ENCODE measurements at places on chromosomes 2 and 18.

- DNase-seq = no peak
Observed at GRCh38 chr2:43642363-43642762, 5.3 kb downstream of the PLEKHH2 start.

GRCh38 chr18:9804517-9805104, 81.2 kb upstream of the TXNDC2 start:
- DNase-seq = no peak

DNA sequence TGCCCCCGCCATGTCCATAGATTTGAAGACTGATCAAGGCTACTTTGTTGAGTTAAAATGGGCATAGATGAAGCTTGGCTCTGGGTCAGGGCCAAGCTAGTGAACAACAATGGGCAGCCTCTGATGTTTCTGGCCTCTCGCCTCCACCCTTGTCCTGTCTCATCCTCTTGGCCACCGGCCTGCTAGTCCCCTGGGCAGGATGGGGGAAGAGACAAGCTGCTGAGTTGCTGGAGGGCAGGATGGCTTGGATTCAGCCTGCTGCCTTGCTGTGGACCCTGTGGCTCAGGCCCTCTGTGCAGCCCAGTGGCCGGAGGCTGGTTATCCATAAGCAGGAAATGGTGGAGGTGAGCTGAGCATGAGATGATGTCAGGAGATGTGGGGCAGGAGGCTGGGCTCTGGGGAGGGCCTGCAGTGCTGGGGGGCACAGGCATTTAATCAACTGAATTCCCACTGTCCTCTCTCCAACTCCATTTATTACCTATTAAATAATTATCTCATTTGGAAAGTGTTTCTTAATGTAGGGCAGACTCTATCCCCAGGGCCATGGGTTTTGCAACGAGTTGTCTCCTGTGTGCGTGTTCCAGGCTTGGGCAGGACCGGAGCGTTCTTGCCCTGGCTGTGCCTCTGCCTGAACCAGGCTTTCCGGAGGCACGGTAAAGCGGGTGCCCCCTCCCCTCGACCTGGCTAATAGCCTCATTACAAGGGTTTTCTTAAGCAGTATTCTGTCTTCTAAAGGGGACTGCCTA, 122.9 kb downstream of the GLI2 start:
- peak; percentile 92 for DNase-seq

- peak; percentile 21 for DNase-seq
Observed at GRCh38 chr2:159939946-159940345, 122.5 kb downstream of the PLA2R1 start.

DNA sequence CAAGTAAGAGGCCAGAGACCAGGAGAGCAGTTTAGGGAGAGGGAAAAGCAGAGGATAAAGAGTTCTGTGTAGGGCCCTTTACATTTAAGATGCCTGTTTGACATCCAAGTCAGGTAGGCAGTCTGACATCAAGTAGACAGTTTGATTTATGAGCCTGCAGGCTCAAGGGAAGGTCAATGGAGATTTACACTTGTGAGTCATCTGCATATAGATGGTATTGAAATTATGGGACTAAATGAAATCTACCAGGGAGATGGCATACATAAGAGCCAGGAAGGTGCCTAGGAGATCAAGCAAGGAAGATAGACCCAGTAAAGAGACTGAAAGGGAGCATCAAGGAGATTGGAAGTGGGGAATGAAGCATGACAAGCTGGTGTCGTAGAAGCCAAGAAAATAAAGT, 212.4 kb upstream of the PKDCC start:
- DNase-seq = no peak

GRCh38 chr18:4605212-4605611, 150.1 kb upstream of the DLGAP1 start:
- DNase-seq = no peak

DNA sequence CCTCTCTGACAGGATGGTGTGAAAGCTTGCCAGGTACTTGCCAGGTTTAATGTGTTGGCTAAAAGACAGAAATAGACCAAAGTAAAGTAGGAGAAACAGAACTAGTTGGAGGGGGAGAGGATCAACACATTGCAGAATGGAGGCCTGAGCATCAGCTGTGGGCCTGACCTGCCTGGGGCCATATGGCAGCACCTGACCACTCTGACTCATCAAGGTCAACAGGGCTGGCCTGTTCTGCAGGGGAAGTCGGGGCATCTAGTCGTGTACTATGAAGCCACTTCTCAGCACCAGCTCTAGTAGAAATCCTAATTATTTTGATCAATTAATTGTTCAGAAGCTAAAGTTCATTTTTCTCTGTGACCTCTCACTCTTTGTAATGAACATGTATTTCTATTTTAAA, 35.8 kb upstream of the NOSTRIN start:
- no peak for DNase-seq

DNA sequence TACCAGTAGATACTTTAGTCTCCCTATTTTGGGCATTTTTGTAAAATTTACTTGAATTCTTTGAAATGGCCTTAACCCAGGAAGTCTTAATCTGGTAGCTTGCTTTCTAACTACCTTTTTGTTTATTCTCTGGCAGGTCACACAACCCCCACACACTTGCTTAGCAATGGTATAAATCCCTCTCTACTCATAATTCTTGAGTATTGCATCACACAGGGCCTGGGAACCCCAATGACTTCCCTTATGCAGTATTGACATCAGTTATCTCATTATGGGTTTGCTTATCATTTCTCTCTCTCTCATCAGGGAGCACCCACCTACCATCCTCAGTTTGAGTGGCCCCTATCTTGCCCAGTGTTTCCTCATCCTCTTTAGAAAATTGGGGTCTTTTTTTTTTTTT, 207.1 kb downstream of the KCNS3 start:
- DNase-seq = no peak

DNA sequence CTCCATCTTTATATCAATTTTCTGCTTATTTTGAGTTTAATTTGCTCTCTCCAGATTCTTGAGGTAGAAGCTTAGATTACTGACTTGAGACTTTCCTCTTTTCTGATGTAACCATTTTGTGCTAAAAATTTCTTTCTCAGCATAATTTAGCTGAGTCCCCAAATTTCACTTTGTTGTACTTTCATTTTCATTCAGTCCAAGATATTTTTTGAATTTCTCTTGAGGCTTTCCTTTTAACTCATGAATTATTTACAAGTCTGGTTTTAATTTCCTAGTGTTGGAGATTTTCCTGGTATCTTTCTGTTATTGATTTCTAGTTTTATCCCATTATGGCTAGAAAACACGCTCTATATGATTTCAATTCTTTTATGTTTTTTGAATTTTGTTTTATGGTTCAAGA, 144.7 kb upstream of the PGAP1 start:
- no peak for DNase-seq

DNA sequence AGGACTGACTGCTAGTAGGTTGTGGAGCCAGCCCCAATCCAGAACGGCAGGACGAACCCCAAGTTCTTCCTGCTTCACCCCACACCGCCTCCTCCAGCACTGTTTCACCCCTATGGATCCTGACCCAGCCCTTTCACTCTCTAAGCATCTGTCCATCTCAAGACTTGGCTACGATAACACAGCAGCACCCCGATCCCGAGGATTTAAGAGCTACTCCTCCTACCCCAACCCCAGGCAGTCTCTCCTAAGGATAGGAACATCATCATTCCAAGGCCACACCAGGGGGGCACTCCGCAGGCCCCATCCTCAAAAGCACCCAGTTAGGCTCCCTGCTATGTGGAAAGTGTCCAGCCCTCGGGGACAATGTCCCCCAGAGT, 645 bp downstream of the KCTD18 start:
- peak; percentile 55 for DNase-seq

GRCh38 chr2:239192975-239193374, 207.8 kb downstream of the HDAC4 start:
- DNase-seq = peak; percentile 49

GRCh38 chr2:19347619-19348562, 10.5 kb downstream of the OSR1 start:
- DNase-seq = peak; percentile 100

GRCh38 chr2:196988639-196989038, 62.1 kb upstream of the PGAP1 start:
- no peak for DNase-seq

DNA sequence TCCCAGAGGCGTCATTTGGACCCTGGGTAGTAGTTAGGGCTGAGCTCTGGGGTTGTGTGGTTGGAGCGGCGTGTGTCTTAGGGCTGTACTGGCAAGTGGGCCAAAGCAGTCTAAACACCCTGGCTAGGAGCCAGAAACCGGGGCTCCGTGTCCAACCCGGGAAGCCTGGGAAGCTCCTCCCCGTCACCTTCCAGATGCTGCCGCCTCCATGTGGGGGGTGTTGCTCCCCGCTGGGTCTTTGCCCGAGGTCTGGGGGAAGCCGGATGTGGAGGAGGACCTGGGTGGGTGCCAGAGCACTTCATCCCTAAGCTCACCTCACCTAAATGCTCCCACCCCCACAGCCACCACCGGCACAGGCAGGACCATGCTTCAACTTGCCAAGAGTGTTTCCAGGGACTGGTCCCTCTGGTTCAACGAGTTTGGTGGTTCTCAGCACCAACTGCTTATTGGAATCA, 25.4 kb downstream of the TET3 start:
- no peak for DNase-seq

GRCh38 chr2:46848447-46848846, 67.2 kb downstream of the MCFD2 start:
- no peak for DNase-seq

DNA sequence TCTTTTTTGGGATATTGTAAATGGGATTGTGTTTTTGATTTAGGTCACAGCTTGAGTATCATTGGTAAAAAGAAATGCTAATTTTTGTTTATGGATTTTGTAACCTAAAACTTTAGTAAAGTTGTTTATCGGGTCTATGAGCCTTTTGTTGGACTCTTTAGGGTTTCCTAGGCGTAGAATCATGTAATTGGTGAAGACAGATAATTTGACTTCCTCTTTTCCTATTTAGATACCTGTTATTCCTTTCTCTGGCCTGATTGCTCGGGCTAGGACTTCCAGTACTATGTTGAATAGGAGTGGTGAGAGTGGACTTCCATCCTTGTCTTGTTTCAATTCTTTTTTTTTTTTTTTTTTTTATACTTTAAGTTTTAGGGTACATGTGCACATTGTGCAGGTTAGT, 149.0 kb downstream of the QPCT start:
- DNase-seq = no peak

GRCh38 chr2:188414869-188415753, 123.4 kb downstream of the GULP1 start:
- no peak for DNase-seq

DNA sequence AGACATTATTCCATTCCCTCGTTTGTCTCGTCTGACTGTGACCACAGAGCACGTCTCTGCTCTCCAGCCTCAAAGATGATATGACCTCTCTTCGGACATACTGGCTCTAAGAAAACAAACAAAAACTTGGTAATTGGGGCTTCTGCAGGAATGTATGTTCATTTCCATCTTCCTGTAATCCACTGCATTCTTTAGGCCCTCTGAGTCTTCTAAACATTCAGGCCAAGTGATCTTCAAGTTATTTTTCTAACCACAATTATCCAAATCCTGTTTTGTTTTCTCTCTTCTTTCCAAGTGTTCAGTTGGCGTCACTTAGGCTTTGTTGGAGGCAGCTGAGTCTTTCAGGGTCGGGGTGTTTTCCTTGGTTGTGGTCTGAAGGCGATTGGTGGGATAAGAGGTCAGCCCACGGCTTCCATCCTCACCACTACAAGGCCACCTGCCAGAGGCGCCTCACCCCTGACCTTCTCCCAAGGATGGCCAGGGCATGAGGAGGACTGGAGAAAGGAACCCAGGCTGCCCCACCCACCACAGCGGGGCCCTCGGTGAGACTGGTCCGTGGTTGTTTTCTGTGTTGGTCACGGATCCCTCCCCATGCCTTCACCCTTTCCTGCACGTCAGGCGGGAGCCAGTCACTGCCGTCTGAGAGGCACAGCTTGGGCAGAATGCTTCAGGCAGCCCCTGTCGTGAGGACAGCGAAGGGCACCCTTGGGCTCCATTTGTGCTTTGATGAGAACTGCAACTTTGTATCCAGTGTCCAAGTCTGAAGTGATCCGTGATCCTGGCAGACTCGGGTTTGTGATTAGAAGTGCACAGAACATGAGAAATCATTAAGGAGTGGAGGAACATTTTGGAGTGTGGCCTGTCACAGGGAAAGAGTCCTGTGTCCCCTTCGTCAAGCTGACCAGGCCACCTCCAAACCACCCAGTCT, 88.6 kb upstream of the FHL2 start:
- peak; percentile 64 for DNase-seq

GRCh38 chr2:3873899-3874298, 170.5 kb downstream of the DCDC2C start:
- DNase-seq = no peak

- no peak for DNase-seq
Observed at GRCh38 chr18:10558243-10558966, 32.6 kb downstream of the NAPG start.

DNA sequence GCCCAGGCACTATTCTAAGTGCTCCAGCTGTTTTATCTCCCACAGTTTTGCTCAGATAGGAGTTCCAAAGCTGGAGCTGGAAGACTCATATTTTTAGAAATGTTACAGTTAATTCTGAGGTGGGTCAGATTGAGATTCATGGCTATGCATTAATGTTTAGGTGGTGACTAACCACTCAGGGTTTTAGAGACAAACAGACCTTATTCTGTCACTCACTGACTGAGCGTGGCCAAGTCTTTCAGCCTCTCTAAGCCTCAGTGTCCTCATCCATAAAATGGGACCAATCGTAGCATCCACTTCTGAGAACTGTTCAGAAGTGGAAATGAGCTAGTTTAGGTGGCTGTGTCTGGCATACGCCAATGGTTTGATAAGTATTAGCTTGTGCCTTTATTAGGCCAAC, 4.3 kb upstream of the CASP8 start:
- DNase-seq = peak; percentile 38

GRCh38 chr2:236928380-236929037, 157.2 kb upstream of the COPS8 start:
- no peak for DNase-seq

- DNase-seq = no peak
Observed at GRCh38 chr2:59019566-59020159, 778.5 kb upstream of the FANCL start.

- DNase-seq = no peak
Observed at GRCh38 chr2:223596208-223596607, 6.0 kb downstream of the SCG2 start.

GRCh38 chr2:199144036-199144435, 313.7 kb downstream of the SATB2 start:
- no peak for DNase-seq

GRCh38 chr2:177618255-177619253, 226.0 kb downstream of the AGPS start:
- peak; percentile 93 for DNase-seq

GRCh38 chr2:19461504-19462255, 103.3 kb upstream of the OSR1 start:
- no peak for DNase-seq

- no peak for DNase-seq
Observed at GRCh38 chr2:1969701-1970015, 225.3 kb upstream of the PXDN start.

GRCh38 chr2:51995293-51995692, 963.4 kb upstream of the NRXN1 start:
- DNase-seq = peak; percentile 75

- DNase-seq = no peak
Observed at GRCh38 chr2:210593166-210593565, 36.8 kb downstream of the CPS1 start.

- DNase-seq = no peak
Observed at GRCh38 chr2:135994281-135994680, 8.9 kb upstream of the DARS1 start.
